GM04503 (cell line): ENCODE measurements at places on chromosomes 5 and 9.

DNA sequence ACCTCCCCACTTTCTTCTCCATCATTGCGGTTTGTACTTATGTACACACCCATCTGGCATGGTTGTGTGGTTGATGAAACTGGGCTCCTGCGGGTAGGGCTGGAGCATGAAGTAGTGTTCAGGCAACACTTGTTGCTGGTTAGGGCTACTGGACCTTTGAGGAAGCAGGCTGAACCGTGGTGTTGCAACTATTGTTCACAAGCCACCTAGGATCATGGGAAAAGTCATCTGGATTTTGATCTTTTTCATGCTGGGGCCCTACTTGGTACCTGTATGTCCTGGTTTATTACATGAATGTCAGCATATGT, 40.1 kb upstream of the TIFAB start:
- DNase-seq, result no peak

- DNase-seq, result no peak
Measured at GRCh38 chr5:34531751-34532360, 124.3 kb upstream of the RAI14 start.

- DNase-seq, result no peak
Measured at GRCh38 chr5:172322028-172322965, 38.7 kb upstream of the UBTD2 start.

DNA sequence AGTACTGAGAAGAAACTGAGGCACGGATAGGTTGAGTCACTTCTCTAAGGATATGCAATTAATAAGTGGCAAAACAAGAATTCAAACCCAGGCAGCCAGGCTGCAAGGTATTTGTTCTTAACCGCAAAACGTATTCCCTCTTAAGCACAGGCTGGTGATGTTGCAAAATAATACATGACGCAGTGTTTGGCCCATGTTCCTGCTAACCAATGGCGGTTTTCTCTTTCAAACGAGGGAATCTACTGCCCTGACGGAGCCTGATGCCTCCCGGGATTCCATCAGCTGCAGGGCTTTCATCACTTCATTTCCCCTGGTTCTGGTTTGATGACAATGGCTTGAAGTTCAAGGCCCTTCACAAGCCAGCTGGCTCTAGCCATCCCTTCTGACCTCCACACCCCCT, 154.8 kb downstream of the SLIT3 start:
- DNase-seq, result no peak

DNA sequence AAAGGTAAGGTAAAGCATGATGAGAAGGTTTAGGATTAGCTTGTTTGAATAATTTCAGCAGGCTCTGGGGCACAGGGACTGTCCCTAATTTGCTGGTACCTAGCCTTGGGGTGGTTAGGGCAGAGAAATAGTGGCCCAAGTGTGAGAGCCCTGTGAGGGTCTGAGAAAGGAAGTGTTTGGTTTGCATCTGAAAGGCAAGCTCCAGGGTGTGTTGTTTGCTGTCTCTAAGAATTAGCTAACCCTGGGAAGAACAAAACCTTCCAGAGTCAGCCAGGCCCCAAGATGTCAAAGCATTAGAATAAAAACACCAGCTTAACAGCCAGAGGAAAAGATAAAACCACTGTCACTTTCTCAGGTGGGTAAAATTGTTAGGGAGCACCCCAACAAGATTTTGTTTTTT, 31.0 kb downstream of the TMEM252 start:
- no peak for DNase-seq

GRCh38 chr9:75669721-75670120, 220.8 kb upstream of the PCSK5 start:
- no peak for DNase-seq

- DNase-seq, result no peak
Measured at GRCh38 chr5:168944004-168944403, 356.9 kb downstream of the SLIT3 start.

DNA sequence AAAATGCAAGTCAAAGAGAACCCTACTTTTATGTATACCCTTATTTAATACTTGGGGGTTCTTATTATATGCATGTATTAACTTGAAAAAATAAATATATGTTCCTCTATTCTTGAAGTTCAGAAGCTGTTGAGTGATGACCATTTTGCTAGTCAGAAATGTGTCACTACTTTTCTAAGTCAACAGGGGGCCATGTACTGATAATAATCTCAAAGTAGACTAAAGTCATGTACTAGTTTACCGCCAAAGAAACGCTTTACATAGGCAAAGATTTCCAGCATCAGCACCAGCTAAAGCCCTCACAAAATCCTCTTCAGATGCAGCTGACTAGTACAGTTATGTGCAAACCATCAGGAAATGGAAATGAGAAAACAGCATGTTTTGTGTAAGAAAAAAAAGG, 5.7 kb upstream of the BHMT start:
- no peak for DNase-seq

GRCh38 chr5:160342413-160342941, 27.9 kb downstream of the C1QTNF2 start:
- DNase-seq, result peak; percentile 42

DNA sequence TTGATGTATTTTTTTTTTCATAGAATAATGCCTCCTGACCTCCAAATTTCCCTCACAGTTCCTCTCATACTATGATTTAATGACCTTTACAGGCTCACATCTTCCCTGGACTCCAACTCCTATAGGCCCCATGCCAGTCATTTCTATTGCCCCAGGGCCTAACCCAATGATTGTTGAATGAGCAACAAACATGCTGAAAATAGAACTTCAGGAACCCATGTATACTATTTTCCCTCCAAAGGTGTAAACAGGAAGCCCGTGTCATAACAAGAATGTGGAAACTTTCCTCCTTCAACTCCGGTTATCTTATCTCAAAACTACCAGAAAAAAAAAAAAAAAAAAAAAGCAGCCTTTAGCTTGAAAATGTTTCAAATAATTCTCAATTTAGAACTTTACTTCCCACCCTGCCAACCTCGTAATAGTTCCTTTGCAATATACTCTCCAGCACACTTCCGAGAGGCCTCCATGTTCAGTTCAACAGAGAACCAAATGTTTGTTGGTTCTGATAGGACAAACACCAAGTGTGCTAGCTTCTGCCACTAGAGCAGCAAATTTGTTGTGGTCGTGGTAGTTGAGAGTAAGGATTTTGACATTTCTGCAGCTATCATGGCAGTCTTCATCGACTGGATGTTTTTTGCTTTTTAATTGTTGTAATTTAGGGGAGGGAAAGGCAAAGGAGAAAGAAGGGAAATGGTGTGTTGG, 25.8 kb downstream of the TRPM6 start:
- DNase-seq, result no peak

DNA sequence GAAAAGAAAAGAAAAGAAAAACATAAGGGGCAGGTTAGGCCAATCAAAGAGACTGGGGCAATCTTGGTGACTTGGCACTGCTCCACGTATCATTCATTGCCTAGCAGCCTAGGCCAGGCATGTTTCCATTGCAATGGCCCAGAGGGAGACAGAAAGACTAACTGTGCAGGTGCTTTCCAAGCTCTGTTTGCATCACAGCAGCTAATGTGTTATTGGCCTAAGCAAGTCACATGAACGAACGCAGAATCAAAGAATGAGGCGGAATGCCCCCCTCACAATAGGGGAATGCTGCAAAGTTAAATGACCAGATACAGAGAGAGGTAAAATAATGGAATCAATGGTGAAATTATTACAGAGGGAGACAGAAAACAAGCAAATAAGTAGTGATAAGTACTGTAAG, 11.1 kb upstream of the VPS13A start:
- DNase-seq, result no peak

GRCh38 chr5:79173626-79174025, 62.0 kb downstream of the BHMT start:
- DNase-seq, result no peak

GRCh38 chr9:23754551-23754950, 71.5 kb downstream of the ELAVL2 start:
- DNase-seq, result no peak

- DNase-seq, result no peak
Measured at GRCh38 chr5:58466939-58467338, 7.1 kb upstream of the PLK2 start.
